ENCODE measurements at places on chromosomes 6 and 20.

- no peak for DNase-seq
These were observed 462.9 kb upstream of the JAG1 start for GRCh38 chr20:11136691-11137090.

DNA sequence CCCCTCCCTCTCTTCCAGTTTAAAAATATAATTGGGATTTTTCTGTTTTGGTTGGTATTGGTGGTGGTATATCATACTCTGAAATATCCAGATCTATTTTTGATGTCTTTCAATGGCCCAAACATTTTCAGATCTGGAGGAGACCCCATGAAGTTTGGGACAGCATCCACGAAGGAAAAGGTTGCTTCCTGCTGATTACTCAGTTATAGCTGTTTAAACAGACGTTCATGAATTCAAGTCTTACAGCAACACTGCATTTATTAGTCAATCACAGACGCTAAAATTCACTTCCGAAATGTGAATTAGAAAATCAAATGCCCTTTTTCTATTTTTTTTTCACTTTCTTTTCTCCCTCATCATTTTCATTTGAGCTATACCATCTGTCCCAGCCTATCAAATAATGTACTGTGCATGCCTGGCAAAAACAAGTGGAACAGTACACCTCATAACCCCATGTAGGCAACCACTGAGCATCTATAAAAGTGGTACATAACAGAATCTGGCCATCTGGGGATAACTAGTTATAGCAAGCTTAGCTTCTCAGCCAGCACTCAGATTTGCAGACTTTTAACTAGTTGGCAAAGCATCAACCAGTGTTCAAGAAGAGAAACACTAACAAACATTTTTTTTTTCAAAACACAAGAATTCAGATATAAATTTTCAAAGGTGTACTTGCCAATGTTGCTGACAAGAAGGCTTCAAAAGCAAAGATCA lies 124.5 kb downstream of the HIVEP2 start:
- DNase-seq: no peak

GRCh38 chr20:39880890-39881289 lies 808.1 kb downstream of the MAFB start:
- no peak for DNase-seq

- no peak for DNase-seq
These were observed 83.9 kb downstream of the MAP3K7 start for GRCh38 chr6:90502866-90503407.

- no peak for DNase-seq
These were observed 81.6 kb upstream of the SNX9 start for GRCh38 chr6:157741321-157741947.

- no peak for DNase-seq
These were observed 177.6 kb downstream of the UST start for GRCh38 chr6:148924226-148925012.

GRCh38 chr6:73666393-73666792 lies 12.6 kb upstream of the SLC17A5 start:
- no peak for DNase-seq

- DNase-seq: peak; percentile 52
These were observed 8.7 kb downstream of the MMP24OS start for GRCh38 chr20:35269055-35269781.

GRCh38 chr20:47117371-47117770 lies 222.7 kb downstream of the EYA2 start:
- DNase-seq: no peak

DNA sequence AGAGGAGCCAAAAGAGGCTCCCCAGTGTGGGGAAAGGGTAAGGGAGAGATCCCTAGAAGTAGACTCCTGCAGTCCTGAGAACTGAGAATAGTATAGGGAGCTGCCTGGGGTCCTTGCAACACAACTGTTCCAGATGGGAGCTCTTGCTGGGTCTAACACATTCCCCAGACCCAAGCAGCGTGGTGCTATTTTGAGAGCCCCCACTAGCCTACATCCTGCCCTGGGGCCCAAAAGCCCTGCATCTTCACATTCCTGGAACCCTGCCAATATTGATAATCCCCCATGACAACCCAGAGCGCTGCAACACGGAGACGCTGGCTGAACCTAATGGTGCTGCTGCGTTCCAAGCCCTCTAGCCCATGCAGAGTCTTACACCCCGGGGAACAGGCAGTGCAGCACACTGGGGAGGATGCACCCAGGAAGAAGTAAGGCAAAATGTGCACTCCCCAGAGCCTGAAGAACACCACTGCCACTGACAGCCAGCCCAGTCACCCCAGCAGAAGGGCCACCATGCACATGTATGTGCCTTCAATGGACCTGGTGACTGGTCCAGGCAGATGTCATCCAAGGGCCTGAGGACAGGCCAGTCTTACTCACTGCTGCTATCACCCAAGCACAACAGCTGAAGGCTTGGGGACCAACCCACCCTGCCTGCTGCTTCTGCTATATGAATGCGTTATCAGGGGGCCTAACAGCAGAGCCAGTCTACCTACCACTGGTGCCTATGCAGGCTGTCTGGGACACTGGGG lies 7.0 kb upstream of the RNF217 start:
- DNase-seq: no peak

- no peak for DNase-seq
These were observed 181.6 kb upstream of the AKAP12 start for GRCh38 chr6:151058021-151058733.

GRCh38 chr6:156994215-156995076 lies 217.3 kb downstream of the ARID1B start:
- peak; percentile 27 for DNase-seq

DNA sequence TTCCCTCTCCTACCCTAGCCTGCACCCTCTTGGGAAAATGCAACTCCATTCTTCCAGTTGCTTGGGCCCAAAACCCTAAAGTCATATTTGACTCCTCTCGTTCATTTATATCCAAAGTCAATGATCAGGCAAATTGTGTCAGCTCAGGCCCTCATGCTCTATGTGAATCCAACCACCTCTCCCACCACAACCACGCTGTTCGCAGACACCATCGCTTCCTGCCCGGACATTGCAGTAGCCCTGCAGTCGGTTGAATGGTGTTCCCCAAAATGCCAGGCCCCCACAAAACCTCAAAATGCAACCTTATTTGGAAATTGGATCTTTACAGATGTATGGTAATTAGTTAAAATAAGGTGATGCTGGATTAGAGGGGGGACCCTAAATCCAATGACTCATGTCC lies 98.3 kb downstream of the PREX1 start:
- DNase-seq: no peak

DNA sequence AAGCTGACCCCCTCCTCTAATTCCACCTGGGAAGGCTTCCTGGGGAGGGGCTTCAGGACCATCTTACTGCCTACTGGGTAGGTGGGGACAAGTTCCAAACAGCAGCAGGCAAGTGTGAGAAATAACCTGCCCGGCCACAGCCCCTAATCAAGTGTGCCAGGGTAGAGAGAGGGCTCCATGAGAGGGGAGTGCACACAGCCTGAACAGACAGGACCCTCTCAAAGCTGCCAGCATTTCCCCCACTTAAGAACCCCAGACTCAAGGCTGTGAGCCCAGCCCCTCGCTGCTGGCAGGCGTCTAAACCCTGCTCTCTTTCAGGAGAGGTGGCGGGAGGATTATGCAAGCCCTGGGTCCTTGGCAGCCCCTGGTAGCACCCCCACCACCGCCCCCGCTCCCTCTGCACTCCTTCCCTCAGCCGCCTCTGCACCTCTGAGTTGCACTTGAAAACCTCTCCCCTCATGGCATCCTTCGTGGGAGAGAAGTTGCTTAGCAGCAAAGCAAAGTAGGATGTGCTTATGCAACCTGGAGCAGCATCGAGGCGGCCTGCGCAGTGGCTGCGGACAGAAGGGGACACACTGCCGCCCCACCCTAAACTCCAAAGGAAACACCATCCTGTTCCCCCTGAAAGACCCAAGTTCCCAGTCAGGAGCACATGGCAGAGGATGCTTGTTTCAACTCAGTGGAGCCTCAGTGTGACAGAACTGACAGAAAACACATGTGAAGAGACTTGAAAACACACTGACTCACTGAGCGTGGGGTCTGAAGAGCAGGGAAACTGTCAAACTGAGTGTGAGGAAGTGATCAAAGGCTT lies 10.5 kb downstream of the DDRGK1 start:
- DNase-seq: no peak

- DNase-seq: no peak
These were observed 55.9 kb downstream of the IL22RA2 start for GRCh38 chr6:137117581-137117980.

- no peak for DNase-seq
These were observed 111.8 kb downstream of the FOXA2 start for GRCh38 chr20:22472447-22473100.

DNA sequence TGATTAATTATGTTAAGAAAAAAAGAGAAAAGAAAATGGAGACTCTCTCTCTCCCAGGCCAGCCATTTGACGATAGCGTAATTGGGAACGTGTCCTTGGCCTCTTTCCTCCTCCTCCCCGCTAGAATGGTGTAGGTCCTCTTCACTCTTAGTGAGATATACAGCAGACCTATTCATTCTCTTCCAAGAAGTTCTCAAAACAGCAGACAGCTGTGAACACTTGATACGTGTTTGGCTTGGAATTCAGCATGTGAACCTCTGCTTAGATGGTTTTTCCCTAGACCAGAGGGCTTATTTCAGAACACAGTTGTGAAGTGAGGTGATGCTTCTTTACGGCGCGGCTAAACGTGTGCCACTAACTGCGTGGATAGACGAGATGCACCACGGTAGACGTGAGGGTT lies 32.6 kb upstream of the TULP4 start:
- DNase-seq: peak; percentile 29

DNA sequence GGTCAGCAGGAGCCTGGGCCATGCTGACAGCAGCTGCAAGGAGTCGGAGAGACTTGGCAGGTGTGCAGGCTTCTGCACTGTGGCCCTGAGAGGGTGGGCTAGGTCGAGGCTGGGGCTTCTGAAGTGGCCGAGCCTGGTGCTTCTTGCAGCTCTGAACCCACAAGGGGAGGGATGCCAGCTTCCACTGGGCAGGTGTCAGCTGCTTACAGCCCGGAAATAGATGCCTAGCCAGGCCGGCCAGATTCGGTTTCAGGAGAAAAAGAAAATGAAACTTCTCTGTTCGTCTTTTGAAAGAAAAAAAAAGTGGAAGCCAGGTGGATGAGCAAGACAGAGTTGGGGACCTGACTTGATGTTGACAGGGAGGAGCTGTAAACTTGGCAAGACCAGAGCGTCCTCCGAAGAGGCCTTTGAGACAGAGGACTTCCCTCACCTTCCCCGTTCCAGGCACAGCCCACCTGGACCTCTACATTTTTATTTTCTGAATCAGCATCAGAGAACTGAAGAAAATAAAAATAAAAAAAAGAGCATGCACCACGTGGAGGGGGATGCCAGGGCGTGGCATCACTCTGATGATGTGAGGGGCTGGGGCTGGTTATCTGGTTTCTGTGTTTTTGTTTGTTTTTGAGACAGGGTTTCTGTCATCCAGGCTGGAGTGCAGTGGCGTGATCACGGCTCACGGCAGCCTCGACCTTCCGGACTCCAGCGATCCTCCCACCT lies at the start of gene ZBP1:
Gene ZBP1, minus strand, starts transcription at position 153 of the 717 bp plus-strand sequence. Its CDS starts 131 bp downstream, at position 22.
- no peak for DNase-seq

DNA sequence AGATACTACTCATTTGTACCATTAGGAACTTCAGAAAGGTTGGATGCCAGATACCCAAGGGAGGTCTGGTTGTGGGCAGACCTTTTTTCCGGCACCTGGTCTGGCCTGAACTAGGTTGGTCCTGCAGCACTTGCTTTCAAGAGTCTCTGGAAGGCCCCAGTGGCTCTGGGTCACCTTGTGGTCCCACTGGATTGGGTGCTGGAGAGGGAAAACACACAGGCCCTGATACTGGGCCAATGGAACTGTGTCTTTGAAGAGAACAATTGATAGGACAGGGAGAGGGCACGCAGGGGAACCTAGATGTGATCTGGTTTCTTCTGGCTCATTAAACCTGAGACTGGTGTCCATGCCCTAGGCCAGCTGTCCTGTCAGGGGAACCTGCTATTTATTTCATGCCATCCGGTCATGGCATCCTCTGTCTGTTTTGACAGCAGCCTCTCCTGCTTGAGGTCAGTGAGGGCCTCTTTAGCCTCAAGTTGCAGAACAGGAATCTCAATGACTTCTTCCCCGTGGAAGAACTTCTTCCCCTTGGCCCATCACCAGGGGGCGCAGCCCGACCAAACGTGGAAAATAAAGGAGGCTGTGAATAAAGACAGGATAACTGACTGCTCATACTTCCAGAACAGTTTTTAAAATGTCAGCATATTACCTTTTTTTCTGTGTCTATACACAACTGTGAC lies 25.0 kb downstream of the TAF8 start:
- DNase-seq: peak; percentile 76

DNA sequence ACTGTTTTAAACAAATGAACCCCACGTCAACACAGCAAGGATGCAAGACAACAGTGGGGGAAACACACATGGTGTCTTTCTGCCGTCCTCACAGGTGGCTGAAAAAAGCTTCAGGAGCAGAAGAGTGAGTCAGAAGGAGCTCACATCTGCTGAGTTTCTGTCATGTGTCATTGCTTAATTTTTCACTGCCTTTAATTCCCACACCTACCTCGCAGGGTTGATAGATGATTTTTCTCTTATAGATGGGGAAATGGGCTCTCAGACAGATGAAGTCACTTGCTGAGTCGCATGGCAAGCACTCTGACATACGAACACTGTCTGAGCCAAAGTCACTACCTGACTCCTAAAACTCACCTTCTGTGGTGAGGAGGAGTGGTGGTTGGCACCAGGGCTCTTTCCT lies 28.3 kb upstream of the CARMIL1 start:
- no peak for DNase-seq

DNA sequence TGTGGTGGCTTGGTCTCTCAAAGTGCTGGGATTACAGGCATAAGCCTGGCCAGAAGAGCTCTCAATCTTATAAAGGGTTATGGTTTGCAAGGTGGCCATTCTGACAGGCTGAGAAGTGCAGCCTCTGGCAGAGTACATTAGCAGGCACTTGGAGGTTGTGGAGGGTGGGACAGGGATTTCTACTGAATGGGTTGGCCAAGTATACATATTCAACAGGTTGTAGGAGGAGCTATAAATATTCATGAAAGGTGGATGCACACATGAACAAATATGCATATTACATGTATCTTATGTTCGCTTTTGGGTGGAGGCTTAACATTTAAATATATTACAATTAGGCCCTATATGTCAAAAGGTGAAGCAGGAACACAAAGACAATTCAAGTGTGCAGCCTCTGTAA lies 20.0 kb upstream of the KCNK5 start:
- no peak for DNase-seq

DNA sequence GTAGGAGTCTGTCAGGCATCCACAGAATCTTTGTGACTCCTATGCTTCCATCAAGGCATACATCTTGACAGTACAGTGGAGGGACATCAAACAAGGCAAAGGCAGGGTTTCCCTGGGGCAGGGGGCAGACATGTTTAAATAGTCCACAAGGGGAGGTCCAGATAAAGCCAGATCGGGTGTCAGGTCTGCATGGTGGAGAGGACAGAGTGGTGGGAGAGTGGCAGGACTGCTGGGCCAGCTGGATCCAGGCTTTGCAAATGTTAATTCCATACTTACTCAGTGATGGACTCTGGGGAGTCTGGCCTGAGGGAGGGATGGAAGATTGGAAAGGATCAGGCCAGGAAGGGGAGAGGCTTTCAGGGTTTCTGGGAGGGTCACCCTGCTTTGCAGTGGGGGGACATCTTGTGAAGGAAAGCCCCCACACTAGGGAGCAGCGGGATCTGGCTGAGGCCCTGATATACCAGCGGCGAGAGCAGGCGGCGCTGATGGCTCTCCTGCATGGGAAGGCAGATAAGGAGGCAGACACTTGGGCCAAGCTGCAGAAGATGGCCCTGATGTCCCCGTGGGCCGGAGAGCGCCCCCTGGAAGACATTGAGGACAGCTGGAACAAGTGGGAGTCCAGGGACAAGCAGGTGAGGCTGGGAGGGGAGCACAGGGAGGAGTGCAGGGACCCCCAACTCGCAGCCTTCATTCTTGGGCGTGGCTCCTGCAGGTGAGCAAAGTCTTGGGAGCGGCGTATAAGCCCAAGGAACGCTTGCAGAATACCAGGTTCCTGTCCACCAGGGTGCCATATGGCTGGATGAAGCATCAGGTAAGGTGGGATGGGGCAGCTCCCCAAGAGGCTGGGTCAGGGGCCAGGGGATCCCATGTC lies 44.6 kb downstream of the SUN5 start:
- no peak for DNase-seq
